ENCODE measurements at places on chromosomes 6 and 20.
A peak's percentile ranks its signal among the peaks of the same experiment; 100 is the strongest.

- no peak for DNase-seq
Measured at GRCh38 chr6:146434732-146435390, 108.8 kb upstream of the RAB32 start.

- no peak for DNase-seq
Measured at GRCh38 chr20:20491110-20491783, 123.3 kb downstream of the INSM1 start.

- no peak for DNase-seq
Measured at GRCh38 chr6:50410579-50410978, 302.7 kb upstream of the TFAP2D start.

DNA sequence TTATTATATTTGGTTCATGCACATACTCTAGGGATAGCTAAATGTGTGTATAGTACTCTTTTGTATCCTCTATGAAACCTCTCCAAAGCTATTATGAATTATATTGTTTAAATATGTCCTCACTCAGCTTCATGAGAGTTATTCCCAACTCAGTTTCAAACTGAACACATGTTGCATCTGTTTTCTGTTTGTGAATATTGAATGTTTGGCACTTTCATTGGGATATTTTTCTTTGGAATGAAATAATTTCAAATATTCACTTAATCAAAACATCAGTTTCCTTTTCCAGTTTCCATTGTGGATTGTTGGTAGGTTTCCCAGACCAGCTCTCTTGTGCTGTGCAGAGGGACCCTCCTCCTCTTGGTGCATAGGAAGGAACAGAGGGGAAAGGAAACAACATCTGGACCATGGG is 46.6 kb downstream of the HDAC2 start:
- DNase-seq: no peak

DNA sequence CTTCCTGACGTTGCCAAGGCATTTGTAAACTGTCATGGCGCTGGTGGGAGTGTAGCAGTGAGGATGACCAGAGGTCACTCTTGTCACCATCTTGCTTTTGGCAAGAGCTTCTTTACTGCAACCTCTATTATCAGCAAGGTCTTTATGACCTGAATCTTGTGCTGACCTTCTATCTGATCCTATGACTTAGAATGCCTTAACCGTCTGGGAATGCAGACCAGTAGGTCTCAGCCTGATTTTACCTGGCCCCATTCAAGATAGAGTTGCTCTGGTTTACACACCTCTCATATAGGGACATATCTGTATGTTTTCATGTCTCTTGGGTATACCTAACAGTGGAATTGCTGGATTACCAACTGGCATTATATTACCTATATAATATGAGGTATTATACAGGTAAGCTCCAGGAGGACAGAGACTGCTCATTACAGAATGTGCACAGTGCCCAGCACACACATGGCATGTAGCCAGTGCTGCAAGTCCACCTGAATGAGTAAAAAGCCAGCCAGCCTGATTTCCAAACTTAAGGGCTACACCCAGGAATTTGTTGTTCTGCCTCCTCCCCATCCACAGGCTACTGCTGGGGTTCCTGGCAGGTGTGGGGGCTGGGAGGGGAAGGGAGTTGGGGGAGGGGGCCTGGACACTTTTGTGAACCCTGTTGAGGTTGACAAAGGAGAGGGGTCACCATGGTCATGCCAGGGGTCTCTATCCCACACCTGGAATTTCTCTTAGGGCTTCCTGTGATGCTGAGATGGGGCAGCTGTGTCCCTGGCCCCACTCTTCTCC is 35.2 kb upstream of the BLCAP start:
- no peak for DNase-seq

- peak; percentile 55 for DNase-seq
Measured at GRCh38 chr6:43334466-43335095, 26.0 kb upstream of the CRIP3 start.

DNA sequence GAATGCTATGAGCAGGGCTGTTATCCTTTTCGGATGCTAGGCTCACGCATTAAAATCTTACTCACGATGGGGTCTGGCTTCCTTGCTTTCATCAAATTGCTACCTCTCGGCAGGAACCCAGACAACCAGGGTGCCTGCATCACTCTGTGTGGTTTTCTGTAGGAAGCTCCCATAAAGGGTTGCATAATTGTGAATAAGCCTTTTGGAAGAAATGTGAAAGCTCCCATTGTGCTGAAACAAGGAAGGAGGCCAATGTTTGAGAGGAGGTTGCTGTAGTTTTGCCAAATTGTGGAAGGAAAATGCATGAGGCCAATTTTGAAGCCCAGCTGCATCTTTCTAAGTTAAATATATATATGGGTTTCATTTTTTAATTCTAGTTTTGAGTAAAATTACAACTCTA is 615.5 kb downstream of the C6orf118 start:
- peak; percentile 7 for DNase-seq

- no peak for DNase-seq
Measured at GRCh38 chr6:38163186-38164130, 343.9 kb downstream of the ZFAND3 start.

- no peak for DNase-seq
Measured at GRCh38 chr6:15952231-15953151, 176.4 kb upstream of the MYLIP start.

- DNase-seq: peak; percentile 52
Measured at GRCh38 chr6:137341681-137342195, 122.6 kb upstream of the IFNGR1 start.

GRCh38 chr20:57505979-57506378 is 19.0 kb downstream of the CTCFL start:
- DNase-seq: no peak

DNA sequence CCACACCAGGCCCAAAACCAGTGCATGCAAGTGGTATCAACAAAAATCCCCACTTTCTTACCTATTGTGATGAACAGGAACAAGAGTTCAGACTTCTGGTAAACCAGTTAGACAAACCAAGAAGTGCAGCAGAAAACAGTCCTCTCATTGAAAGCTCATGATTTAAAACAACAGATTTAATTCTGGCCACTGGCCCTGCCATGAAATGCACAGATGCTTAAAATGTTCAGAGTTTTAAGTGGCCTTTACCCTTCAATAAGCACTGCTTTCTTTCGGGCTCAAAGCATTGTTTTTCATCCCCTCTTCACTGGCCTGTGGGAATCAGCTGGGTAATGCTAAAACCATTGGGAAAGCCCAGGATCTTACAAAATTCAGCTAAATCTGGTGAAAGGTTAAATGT is 102.4 kb upstream of the ISM1 start:
- DNase-seq: no peak

GRCh38 chr6:38481851-38482250 is 157.9 kb downstream of the BTBD9 start:
- DNase-seq: no peak

DNA sequence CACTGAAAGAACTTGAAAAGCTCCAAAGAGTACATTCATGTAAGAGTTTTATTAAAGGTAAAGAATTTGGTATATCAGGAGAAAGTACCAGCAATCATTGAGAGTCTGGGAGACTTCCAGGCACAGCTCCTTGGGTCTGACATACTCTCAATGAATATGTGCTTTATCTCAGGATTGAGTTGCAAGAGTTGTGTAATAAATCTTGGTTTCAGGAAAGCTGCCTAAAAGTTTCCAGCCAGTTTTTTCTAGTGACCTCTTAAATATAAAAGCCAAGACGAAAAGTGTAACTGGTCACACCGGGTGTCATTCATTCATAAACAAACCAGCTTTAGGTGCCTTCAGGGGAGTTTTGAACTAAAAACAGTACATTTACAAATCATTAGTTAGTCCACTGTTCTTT is 21.6 kb upstream of the GJA1 start:
- DNase-seq: no peak

GRCh38 chr6:36124881-36125280 is 5.4 kb upstream of the MAPK13 start:
- no peak for DNase-seq

Data from Calu3 (cell line).